ENCODE measurements at places on chromosomes 1 and 21.

DNA sequence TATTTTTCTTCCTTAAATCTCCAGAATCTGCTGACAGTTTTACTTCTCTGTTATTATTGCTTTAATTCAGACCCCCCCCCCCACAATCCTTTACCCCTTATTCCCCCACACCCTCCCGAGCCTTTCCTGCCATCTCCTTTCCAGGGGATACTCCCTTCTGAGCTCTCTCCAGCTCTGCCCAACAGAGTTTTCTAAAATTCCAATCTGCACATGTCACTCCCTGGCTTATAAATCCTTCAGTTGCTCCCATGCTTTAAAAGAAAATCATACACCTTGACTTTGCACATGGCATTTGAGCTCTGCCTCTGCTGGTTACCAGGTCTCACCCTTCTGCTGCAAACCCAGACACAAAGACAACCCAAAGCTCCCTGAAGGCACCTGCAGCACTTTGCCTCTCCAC lies 11.7 kb upstream of the EPS8L3 start:
- DNase-seq = no peak

GRCh38 chr1:226424221-226425003 lies 16.5 kb upstream of the PARP1 start:
- DNase-seq = peak; percentile 38

DNA sequence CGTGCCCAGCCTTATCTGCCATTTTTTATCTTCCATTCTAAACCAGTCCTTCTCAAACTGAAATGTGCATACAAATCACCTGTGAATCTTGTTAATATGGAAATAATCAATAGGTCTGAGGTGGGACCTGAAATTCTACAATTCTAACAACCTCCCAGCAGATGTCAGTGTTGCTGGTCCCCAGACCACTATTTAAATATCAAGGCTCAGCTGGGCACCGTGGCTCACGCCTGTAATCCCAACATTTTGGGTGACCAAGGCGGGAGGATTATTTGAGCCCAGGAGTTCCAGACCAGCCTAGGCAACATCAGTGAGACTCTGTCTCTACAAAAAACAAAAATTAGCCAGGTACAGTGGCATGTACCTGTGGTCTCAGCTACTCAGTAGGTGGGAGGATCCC lies 4.1 kb downstream of the UQCRHL start:
- peak; percentile 36 for DNase-seq

- peak; percentile 59 for DNase-seq
These were observed 8.5 kb downstream of the AKT3 start for GRCh38 chr1:243841507-243841906.

DNA sequence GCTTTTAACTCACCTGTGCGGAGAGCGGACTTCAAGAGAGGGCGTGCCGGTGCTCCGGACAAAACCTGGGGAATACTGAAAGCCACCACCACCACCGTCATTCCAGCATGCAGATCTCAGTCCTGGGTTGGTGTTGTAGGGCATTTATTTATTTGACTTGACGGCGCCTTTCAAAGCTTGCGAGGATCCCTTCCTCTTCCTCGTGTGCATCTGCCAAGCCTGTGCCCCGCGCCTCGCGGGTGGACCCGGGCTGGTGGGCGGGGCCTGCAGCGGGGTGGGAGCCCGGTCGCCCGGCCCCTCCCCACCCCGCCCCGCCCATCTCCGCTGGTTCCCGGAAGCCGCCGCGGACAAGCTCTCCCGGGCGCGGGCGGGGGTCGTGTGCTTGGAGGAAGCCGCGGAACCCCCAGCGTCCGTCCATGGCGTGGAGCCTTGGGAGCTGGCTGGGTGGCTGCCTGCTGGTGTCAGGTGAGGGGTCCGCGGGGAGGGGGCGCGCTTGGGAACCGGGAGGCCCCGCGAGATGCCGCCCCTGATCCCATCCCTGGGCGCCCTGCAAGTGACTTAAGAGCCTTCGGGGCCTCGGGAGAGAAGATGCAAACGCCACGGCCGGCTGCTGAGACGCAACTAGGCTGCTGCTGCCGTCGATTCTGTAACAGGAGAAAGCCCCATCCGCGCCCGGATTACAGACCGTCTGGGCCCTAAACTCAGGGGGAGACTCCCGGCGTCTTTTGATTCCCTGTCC lies at the start of gene IL10RB:
TSS of gene IL10RB (plus strand) at position 318 of the 739 bp plus-strand sequence. CDS start at position 417, 99 bp downstream.
- peak; percentile 60 for DNase-seq

- no peak for DNase-seq
These were observed 644.2 kb downstream of the PTPRU start for GRCh38 chr1:29880556-29880955.

DNA sequence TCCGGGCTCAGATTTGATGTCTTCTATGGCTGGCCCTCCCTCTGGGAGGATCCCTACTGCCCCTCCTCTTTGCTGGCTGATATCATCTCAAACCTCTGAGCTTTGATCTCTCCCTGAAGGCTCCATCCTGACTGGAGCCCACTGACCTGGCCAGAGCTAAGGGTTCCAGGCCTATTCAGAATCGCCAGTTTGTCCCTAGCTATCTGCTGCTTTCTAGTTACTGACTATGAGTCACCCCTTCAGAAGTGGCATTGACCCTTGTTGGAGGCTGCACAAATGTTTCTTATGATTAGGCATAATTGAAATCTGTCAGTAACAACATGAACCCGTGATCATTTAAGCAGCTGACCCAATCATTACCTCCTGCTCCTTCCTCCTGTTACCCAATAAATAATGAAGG lies 87.1 kb downstream of the ABCA4 start:
- no peak for DNase-seq

- peak; percentile 67 for DNase-seq
These were observed at the start of gene CSMD2 for GRCh38 chr1:34164771-34165391. Gene CSMD2 (minus strand): TSS chr1:34165230. CDS start chr1:34165097, 133 bp downstream.

DNA sequence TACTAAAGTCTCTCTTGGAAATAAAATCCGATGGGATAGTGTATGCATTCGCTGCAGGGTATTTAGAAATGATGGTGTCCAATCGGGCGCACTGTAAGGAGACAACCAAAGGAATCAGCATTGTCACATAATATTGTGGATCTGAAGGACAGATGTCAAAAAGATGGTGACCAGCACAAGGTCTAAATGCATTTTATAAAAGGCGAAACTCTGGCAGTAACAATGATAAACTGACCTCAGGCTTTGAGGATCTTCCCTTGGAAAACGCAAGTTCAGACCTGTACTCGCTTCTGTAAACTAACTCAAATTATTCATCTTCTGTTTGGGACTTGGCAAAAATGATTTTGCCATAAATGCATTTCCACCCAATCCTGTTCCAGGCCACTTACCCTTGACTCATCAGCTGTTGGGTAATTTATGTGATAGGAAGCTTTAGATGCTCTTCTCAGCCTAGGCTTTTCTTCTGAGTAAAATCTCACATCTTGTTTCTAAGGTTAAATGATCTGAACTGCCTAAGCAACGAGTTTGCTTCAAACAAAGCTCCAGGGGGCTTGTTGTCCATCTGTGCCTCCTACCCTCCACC lies 33.8 kb downstream of the STPG1 start:
- no peak for DNase-seq

GRCh38 chr1:10353282-10353681 lies 45.6 kb upstream of the PGD start:
- DNase-seq = no peak

- DNase-seq = no peak
These were observed 97.7 kb downstream of the TLR5 start for GRCh38 chr1:223045164-223045957.

GRCh38 chr1:73040811-73041210 lies 758.5 kb upstream of the NEGR1 start:
- DNase-seq = no peak

DNA sequence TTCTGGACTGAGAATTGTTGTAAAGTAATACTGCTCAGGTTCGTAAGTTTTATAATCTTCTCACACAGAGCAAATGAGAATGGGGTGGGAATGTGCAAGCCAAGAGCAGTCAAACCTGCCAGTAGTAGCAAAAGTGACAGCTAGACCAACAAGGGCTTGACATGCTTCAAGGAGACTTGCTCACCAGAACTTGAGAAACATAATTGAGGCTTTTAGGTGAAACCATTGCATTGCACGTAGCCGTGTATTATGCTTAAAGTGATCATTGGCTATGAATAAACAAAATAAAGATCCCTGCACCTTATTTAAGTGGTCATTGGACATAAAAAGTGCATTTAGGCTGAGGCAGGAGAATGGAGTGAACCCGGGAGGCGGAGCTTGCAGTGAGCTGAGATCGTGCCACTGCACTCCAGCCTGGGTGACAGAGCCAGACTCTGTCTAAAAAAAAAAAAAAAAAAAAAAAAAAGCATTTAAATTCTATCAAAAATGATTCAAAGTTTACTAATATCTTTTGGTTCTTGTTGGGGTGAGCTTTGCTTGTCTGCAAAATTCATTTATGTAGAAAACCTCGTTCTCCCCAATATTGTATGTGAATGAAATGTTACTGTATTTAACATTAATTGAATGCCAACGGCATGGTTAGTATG lies 11.8 kb upstream of the CCT8 start:
- no peak for DNase-seq

- peak; percentile 22 for DNase-seq
These were observed 1539.6 kb downstream of the BRINP3 start for GRCh38 chr1:188937965-188938551.

GRCh38 chr1:20063861-20064292 lies 6.1 kb upstream of the PLA2G5 start:
- DNase-seq = peak; percentile 80

- DNase-seq = no peak
These were observed 197.0 kb downstream of the GABPA start for GRCh38 chr21:25931765-25932164.

DNA sequence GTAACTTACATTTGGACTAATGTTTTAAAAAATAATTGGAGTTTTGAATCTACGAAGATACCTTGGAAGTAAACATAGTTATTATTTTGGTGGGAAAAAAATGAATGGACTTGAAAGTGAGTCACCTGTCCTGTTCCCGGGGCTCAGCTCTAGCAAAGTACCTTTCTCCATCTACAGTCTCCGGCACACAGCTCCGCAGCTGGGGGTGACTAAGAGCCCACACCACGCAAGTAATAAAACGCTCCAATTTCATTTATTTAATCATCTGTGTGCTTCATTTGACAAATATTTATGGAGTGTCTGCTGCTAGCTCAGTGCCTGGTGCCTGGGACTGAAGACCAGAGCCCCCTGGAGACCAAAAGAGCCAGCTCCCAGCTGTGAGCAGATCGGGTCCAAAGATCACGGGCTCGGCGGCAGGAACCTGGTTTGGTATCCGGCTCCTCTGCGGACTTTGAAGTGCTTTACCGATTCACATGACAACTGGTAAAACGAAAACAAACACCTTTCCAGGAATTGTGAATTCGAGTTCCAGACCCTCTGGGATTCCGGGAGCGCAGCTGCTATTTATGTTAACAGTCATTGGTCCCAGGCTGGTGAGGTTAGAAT lies 1.7 kb upstream of the RIPK4 start:
- peak; percentile 56 for DNase-seq

DNA sequence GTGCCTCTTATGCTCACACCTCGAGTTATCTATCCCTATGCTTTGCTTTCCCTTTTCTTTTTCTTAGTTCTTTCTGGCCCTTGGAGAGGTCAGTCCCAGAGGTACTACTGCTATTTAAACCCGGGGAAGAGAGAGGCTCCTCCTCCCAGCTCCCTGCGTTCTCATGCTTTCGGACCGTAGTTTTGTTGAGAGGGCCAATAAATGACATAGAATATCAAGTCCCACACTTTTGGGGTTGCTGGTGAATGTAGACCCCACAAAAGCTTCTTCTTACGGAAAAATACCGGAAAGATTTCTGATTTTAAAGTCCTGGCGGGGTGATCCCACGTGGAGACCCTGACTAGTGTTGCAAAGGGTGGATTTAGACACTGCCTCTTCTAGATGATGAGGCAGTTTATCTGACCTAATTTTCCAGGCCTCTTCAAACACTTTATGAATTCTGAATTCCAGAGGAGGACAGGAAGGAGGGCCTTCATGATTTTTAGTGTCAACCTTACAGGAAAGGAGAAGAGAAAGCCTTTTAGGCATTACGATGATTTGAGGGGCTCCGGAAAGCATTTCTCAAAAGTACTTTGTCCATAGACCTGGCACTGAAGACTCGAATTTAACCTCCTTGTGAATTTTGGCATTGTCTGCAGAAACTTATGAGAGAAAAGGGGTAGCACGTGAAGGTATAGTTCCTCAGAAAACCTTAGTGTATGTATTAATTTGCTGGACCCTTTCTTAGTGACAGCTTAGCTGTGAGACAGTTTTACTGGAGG lies 694 bp downstream of the TMEM167B start:
- peak; percentile 72 for DNase-seq

DNA sequence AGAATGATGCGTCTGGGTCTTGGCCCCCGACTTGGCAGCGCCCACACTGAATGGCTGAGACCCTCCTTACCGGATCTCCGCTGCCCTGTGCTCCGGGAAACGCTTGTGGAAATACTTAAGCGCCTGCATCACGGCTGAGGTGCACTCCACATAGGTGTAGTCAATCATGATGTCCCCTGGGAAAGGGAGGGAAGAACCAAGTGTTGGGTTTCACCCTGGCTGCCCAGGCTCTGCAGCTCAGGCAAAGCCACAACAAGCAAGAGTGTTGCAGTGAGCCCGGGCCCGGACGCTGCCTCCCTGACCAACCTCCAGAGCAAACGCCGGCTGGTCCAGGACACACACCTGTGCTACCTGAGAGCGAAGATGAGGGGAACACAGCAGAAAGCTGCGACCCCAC lies 21.5 kb upstream of the SPATC1L start:
- DNase-seq = no peak

DNA sequence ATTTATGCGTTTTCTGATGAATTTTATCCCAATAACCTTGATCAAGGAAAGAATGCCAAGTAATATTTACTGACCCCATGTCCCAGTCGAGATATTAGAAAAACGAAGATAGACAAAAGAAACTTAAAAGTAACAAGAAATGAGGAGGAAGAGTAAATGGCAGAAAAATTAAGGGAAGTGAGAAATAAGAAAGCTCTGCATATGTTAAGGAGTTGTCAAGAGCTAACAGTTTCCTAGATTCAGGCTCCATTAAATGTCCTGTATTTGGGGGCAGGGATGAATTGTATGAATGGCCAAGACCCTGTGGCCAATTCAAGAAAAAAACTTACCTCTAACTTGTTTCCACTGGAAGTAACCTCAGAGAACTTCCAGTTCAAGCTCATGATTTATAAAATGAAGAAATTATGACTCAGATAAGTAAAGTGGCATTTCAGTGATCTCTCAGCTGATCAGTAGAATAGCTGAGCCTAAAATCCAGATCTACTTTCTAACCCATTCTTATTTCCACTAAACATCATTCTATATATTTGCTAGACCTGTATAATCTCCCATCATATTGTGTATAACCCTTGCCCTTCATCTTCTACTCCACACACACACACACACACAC lies 73.2 kb downstream of the ZC3H11B start:
- DNase-seq = no peak

GRCh38 chr21:34673006-34673405 lies 4.2 kb downstream of the CLIC6 start:
- DNase-seq = no peak

- DNase-seq = no peak
These were observed 90.1 kb upstream of the TNR start for GRCh38 chr1:175833502-175833901.

- no peak for DNase-seq
These were observed 4.2 kb upstream of the GPR61 start for GRCh38 chr1:109535481-109535880.

GRCh38 chr1:172658871-172659453 lies at the start of gene FASLG:
Gene FASLG (plus strand): TSS chr1:172659103. CDS start chr1:172659202, 99 bp downstream.
- no peak for DNase-seq

Measured in astrocyte of the spinal cord (primary cell).